Type B pancreatic cell (in vitro differentiated cells): ENCODE measurements at places on chromosomes 16 and 17. TPM values are rescaled to one million over a fixed set of nuclear protein-coding genes. Genes with fewer than 3 reads are reported as not detected.

The CDH13 gene
- total RNA-seq = 3.1 and 46.4 TPM in 2 replicates

The USP43 gene
- 6.6 and 16.9 TPM in 2 replicates for total RNA-seq

The TNFRSF17 gene
- not detected in 2 replicates for total RNA-seq

The FOXF1 gene
- total RNA-seq = 0.48 and 3.4 TPM in 2 replicates

DNA sequence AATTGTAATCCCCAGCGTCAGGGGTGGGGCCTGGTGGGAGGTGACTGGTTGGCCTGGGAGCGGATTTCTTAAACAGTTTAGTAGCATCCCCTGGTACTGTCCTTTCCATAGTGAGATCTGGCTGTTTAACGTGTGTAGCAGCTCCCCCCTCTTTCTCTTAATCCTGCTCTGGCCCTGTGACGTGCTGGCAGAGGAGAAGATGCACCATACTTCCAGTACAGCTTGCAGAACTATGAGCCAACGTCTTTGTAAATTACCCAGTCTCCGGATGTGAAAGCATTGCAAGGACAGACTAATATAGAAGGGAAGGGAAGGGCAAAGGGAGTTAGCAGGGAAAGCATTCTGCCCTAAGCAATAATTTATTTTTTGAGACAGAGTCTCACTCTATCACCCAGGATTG is 83.9 kb downstream of the RMI2 start:
- no peaks in the 10 kb centered on the region for H3K36me3 ChIP-seq

DNA sequence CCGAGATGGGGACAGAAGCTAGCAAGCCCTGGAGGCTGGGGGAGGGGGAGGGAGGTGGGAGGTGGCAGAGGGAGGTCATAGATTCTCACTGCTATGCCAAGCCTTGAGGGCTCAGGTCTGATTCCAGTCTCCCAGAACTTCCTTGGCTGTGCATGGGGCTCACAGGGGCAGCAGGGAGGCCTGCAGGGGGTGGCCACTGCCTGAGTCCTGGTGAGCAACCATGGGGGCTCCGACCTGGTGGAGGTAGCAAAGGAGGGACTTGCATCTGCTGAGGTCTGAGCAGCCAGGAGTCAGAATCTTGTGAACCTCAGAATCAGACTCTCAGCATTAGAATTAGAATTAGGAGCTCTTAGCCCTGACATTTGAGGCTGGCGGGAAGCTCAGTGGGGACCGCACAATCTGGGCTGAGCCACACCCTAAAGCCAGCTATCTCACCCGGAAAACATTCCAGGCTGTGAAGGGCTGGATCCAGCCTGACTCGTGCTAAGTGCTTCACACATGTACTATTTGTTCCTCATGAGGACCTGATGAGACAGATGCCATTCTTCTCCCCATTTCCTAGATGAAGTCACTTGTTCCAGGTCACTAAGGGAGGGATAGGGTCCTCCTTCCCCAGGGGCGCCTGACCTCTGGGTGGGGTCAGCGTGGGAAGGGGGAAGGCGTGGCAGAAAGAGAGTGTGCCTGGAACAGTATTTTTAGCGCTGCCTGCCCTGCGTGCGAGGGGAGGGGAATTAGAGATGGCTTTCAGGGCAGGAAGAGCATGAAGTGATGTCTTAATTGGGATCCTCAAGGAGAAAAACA is 17.3 kb upstream of the KCNJ12 start:
- no peak for DNase-seq
- H3K27me3 ChIP-seq = peaks cover 13% of the 10 kb centered on the region

DNA sequence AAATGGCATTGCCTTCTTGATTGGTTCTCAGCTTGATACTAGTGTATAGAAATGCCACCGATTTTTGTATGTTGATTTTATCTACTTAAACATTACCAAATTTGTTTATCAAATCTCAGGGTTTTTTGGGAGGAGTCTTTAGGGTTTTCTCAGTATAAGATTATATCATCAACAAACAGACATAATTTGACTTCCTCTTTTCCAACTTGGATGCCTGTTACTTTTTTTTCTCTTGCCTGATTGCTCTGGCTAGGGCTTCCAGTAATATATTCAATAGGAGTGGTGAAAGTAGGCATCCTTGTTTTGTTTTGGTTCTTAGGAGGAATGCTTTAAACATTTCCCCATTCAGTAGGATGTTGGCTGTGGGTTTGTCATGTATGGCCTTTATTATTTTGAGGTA is 29.1 kb downstream of the EFCAB13 start:
- H3K27ac ChIP-seq = no peak overlapping the region
- no peaks in the 10 kb centered on the region for H3K36me3 ChIP-seq
- H3K27me3 ChIP-seq = no peaks in the 10 kb centered on the region
- no peak for DNase-seq
- no peaks in the 10 kb centered on the region for H3K4me1 ChIP-seq

GRCh38 chr16:88408561-88409142 is 25.9 kb downstream of the ZNF469 start:
- no peak for DNase-seq
- no peak overlapping the region for H3K4me3 ChIP-seq
- peaks cover 3% of the 10 kb centered on the region for H3K27me3 ChIP-seq
- peaks cover 10% of the 10 kb centered on the region for H3K4me1 ChIP-seq
- H3K27ac ChIP-seq = no peak overlapping the region

- no peak overlapping the region for H3K4me3 ChIP-seq
- H3K27me3 ChIP-seq = no peaks in the 10 kb centered on the region
- no peak overlapping the region for H3K27ac ChIP-seq
- no peaks in the 10 kb centered on the region for H3K36me3 ChIP-seq
- H3K4me1 ChIP-seq = no peaks in the 10 kb centered on the region
- DNase-seq = no peak
Observed at GRCh38 chr16:63613701-63614100, 1508.2 kb downstream of the CDH11 start.

- H3K27me3 ChIP-seq = no peaks in the 10 kb centered on the region
- H3K36me3 ChIP-seq = peaks cover 11% of the 10 kb centered on the region
- peaks cover 44% of the 10 kb centered on the region for H3K4me1 ChIP-seq
- DNase-seq = no peak
Observed at GRCh38 chr16:10940501-10941079, 1.7 kb downstream of the DEXI start.

GRCh38 chr16:64390102-64390501 is 731.8 kb downstream of the CDH11 start:
- H3K27me3 ChIP-seq = no peaks in the 10 kb centered on the region
- no peaks in the 10 kb centered on the region for H3K36me3 ChIP-seq
- H3K4me3 ChIP-seq = no peak overlapping the region
- DNase-seq = no peak

DNA sequence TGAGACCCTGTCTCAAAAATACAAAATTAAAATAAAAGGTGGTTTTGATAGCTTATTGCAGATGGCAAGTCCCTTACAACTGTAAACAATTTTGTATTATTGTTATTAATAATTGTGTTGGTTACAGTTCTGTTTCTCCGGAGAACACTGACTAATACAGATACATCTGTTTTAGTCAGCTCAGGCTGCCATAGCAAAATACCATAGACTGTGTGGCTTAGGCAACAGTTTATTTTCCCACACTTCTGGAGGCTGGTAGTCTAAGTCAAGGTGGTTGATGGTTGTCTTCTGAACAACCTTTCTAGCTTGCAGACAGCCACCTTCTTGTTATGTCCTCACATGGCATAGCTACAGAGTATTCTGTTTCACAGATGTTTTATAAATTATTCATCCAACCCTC is 14.2 kb upstream of the IL21R start:
- no peaks in the 10 kb centered on the region for H3K36me3 ChIP-seq
- DNase-seq = no peak
- no peak overlapping the region for H3K4me3 ChIP-seq

DNA sequence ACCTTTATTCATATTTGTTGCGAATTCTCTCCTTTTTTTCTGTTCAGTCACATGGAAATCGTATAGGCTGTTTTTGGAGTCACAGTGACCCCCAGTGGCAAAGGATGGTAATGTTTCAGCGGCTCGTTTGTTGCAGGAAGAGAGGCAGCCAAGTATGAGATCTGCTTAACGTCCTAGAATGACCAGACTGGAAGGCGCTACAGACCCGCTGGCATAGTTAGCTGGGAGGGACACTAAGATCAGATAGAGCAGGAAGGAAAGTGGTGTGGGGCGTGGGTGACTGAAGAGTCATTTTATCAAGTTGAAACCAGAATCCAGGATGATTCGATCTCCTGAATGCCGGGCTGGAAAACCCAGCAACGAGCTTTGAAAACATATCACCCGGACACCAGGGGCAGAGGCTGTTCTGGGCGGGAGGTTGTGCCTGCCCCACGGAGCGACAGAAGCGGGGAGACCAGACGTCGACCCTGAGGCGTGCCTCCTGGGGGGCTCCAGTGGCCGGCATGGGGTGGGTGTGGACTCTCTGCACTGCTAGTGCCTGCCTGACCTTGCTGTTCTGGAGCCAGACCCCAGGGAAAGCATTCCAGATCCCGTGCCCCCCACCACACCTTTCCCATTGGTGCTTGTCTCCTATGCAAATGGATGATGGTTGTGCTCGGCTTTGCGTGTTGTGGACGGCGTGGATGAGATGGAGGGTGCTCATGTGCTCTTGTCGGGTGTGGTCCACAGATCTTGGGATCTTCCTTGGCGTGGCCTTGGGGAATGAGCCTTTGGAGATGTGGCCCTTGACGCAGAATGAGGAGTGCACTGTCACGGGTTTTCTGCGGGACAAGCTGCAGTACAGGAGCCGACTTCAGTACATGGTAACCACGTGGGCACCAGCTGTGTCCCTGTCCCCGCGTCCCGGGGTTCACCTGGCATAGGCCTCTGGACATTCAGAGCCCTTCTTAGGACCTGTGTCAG is 7.7 kb downstream of the IL34 start:
- no peaks in the 10 kb centered on the region for H3K36me3 ChIP-seq
- no peaks in the 10 kb centered on the region for H3K27me3 ChIP-seq
- DNase-seq = peak; percentile 83
- peak overlapping the region; percentile 21 for H3K4me3 ChIP-seq
- H3K4me1 ChIP-seq = peaks cover 6% of the 10 kb centered on the region

DNA sequence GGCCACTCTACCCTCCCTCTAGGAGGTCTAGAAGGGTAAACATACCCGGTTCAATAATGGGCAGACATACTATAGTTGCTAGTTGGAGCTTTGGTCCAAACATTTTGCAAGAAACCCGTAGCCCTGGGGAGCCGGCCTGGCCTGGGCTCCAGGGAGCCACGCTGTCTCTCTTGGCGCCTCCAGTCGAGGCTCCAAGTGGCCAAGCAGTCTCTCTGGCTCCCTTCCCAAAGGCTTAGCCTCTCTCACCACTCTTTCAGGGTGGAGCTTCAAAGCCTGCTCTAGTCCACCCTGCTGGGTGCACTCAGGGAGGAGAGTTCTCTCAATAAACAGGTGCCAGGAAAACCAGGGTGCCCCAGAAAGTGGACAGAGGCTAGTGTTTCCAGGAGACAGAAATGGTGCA is 32.2 kb downstream of the RCVRN start:
- no peak for DNase-seq
- H3K36me3 ChIP-seq = no peaks in the 10 kb centered on the region
